Psoas muscle (tissue), 8 donors: ENCODE measurements at places on chromosomes 13 and 19. TPM values are rescaled to one million over a fixed set of nuclear protein-coding genes. Genes with fewer than 3 reads are reported as not detected.

Gene ZNF799
- total RNA-seq: 1.9 TPM

Gene MISP3
- 2.8 TPM for total RNA-seq

Gene CLASRP
- total RNA-seq: 53.9 TPM

DNA sequence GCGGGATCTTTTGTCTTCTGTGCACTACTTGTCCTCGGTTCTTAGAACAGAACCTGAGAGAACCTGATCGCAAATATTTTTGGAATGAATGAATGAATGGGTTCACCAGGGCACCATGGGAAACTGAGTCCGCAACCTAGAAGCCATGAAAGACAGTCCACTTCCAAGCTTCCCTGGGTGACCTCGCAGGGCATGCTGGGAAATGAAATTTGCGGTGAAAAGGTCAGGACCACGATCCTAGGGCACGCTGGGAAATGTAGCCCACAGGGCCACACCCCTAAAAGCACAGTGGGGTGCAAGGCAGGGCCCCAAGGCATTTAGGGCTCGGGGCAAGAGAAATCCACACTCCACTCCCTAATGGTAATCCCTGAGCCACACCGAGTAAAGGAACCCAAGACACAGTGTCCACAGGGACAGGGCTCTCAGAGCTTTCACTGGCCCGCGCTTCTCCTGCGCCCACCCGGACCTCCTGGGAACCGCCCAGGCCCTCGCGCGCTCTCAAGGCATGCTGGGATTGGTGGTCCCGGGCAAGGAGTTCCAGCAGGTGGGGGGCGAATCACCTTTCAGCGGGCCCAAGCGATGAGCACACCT is 1.1 kb upstream of the PPP1R12C start:
- H3K27ac ChIP-seq: peak overlapping the region; percentile 83
- no peaks in the 10 kb centered on the region for H3K36me3 ChIP-seq
- peak; percentile 54 for DNase-seq
- H3K27me3 ChIP-seq: no peaks in the 10 kb centered on the region
- H3K4me3 ChIP-seq: peak overlapping the region; percentile 89
- H3K4me1 ChIP-seq: peaks cover 8% of the 10 kb centered on the region

GRCh38 chr13:85186356-85187045 is 612.7 kb downstream of the SLITRK6 start:
- no peak for DNase-seq
- no peaks in the 10 kb centered on the region for H3K36me3 ChIP-seq
- H3K27me3 ChIP-seq: no peaks in the 10 kb centered on the region
- no peak overlapping the region for H3K4me3 ChIP-seq
- no peak overlapping the region for H3K27ac ChIP-seq
- H3K4me1 ChIP-seq: no peaks in the 10 kb centered on the region

DNA sequence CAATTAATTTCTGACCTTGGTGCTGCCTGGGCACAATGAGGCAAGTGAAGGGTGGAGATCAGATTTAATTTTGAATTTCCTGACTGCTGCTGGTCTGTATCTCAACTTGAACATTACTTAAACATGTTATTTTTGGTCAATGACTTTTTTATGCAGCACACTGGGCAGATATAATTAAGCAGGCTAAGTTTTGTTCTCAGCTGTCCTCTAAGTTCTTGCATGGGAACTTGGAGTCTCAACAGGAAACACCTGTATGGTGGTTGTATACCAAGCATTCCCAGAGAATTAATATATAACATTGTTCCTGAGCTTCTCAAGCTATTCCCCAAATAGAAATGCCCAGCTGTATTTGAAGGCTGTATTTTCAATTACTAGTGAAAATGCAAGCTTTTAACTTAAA is 113.5 kb upstream of the EDNRB start:
- H3K27ac ChIP-seq: no peak overlapping the region
- H3K27me3 ChIP-seq: no peaks in the 10 kb centered on the region
- no peaks in the 10 kb centered on the region for H3K36me3 ChIP-seq
- H3K4me1 ChIP-seq: no peaks in the 10 kb centered on the region
- H3K4me3 ChIP-seq: no peak overlapping the region

DNA sequence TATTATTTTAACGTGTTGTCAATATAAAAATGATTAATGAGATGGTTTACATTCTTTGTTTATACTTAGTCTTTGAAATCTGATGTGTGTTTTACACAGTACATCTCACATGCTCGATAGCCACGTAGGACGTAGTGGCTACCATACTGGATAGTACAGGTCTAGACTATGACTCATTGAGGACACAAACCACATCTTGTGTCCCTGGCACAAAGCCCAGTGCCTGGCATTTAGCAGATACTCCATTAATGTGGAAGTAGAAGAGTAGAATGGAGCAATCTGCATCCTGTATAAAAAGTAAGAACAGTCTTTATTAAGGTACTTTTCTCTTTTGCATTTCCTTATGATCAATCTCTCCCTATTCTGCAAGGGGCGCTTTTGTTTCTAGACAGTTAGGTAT is 49.0 kb upstream of the FRY start:
- no peaks in the 10 kb centered on the region for H3K27me3 ChIP-seq
- peak; percentile 65 for DNase-seq
- no peak overlapping the region for H3K4me3 ChIP-seq
- no peaks in the 10 kb centered on the region for H3K36me3 ChIP-seq
- no peak overlapping the region for H3K27ac ChIP-seq

DNA sequence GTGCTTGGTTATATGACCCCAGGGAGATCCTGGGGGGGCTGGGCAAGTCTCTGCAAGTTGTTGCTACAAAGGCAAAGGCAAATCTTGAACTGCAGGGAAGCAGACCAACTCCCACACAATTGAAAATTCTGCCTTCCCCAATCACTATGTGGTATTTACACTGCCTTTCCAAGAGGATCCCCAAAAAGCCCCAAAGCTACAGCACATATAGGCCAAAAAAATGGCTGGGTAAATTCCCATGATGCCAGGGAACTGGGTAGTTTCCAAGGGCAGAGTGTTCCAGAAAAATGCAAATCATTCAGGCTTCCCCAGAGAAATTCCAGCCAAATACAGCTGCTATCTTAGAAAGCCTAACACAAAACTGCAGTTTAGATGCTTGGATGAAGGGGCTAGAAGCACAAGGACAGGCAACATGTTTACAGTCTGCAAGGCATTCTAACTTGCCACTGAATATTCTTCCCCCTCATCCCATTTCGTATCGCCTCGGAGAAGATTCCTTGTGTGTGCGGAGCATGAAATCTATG is 6.2 kb downstream of the FOXO1 start:
- peak overlapping the region; percentile 7 for H3K4me3 ChIP-seq
- peaks cover 62% of the 10 kb centered on the region for H3K4me1 ChIP-seq
- H3K27me3 ChIP-seq: no peaks in the 10 kb centered on the region

DNA sequence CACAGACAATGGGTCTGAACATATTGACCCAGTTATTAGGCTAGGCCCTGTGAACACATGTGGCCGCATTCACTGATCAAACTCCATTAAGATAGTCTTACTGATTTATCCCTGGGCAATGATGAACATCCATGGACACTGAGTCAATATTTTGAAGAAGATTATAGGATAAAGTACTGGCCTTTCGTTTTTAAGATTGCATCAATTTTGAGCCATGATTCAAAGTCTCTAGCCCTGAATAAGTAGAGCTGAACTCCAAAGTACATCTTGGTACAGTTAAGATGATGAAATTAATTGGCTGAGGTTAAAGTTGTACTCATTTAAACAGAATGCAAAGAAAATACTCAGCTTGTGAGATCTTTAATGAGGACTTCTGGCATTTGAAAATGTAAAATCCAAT is 1581.9 kb downstream of the EFNB2 start:
- no peak overlapping the region for H3K27ac ChIP-seq
- H3K36me3 ChIP-seq: no peaks in the 10 kb centered on the region
- H3K4me1 ChIP-seq: no peaks in the 10 kb centered on the region
- no peaks in the 10 kb centered on the region for H3K27me3 ChIP-seq

GRCh38 chr19:18502638-18503294 is 19.1 kb downstream of the ELL start:
- H3K27ac ChIP-seq: peak overlapping the region; percentile 84
- H3K4me3 ChIP-seq: no peak overlapping the region
- H3K27me3 ChIP-seq: no peaks in the 10 kb centered on the region
- H3K36me3 ChIP-seq: no peaks in the 10 kb centered on the region

DNA sequence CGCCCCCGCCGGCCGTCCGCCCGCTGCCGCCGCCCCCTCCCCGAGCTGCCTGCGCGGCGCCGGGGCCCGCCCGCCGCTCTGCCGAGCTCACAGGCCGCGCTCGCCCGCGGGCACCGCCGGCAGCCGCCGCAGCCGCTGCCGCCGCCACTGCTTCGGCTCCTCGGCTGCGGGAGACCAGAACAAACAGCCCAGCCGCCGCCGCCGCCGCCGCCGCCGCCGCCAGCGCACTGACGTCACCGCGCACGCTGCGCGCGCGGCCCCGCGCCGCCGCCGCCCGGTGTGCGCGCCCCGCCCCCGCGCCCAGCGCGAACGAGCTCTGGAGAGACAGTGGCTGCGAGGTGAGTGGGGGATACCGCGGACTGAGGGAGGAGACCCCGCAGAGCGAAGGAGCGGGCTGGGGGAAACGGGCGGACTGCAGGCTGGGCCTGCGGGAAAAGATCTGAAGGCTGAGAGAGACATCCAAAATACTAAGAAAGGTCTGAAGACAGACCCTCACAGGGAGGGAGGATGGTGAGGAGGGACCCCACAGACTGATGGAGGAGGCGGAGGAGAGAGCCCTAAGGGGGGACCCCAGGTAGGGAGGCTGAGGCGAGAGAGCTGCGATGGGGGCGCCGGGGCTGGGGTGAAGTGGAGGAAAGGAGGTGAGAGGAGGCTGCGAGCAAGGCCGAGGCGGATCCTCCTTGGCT is at the start of gene BRD4:
Gene BRD4 (minus strand): TSS at position 229 of the 686 bp plus-strand sequence. CDS start 59,440 bp downstream, outside the sequence.
- no peaks in the 10 kb centered on the region for H3K36me3 ChIP-seq
- H3K27ac ChIP-seq: peak within 1 kb of the TSS; percentile 91
- H3K4me3 ChIP-seq: peak within 1 kb of the TSS; percentile 85
- H3K4me1 ChIP-seq: peaks cover 69% of the 10 kb centered on the region

DNA sequence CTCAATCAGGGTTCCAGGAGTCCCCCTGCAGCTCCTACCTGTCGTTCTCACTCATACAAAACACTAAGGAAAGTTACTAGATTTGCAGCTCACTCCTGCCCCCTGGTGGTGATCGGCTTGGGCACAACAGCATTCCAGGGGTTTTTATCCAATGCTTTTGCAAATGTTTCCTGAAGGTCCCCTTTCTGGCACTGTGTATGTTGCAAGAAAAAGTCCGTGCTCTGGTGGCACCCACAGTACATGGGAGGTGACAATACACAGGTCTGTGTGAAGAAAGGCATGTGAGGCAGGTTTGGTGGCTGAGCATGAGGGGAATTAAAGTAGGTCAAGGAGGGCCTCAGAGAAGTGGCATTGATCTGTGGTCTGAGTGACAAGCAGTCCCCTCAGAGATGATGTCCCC is 8.6 kb upstream of the TYK2 start:
- H3K36me3 ChIP-seq: peaks cover 4% of the 10 kb centered on the region
- DNase-seq: peak; percentile 87
- no peak overlapping the region for H3K27ac ChIP-seq

DNA sequence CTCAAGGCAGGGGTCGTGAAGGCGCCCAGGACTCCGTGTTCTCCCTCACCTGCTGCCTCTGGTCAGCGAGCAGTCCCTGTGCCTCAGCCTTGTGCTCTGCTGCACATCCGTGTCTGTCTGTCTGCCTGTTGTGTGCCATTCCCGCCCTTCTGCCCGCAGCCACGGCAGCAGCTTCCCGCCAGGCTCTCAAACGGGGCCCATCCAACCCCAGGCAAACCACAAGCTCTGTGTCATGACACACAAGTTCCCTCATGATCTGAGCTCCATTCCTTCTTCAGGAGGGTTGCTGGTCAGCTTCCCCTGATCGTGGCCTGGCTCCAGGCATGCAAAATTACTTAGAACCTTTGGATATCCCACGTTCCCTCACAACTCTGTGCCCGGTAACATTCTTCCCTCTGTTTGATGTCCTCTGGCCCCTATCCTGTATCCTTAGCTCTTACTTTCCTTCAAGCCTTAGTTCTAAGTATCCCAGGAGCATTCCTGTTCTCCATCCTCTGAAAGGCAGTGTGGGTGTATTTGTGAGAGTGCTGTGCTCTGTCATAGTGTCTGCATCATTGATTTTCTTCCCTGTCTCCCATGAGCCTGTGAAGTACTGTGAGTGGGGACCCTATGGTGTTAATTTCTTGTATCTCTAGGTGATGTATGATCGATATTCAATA is 3.2 kb downstream of the GPR183 start:
- no peaks in the 10 kb centered on the region for H3K27me3 ChIP-seq
- H3K36me3 ChIP-seq: peaks cover 7% of the 10 kb centered on the region
- H3K4me1 ChIP-seq: peaks cover 9% of the 10 kb centered on the region
- H3K27ac ChIP-seq: no peak overlapping the region
- no peak overlapping the region for H3K4me3 ChIP-seq

DNA sequence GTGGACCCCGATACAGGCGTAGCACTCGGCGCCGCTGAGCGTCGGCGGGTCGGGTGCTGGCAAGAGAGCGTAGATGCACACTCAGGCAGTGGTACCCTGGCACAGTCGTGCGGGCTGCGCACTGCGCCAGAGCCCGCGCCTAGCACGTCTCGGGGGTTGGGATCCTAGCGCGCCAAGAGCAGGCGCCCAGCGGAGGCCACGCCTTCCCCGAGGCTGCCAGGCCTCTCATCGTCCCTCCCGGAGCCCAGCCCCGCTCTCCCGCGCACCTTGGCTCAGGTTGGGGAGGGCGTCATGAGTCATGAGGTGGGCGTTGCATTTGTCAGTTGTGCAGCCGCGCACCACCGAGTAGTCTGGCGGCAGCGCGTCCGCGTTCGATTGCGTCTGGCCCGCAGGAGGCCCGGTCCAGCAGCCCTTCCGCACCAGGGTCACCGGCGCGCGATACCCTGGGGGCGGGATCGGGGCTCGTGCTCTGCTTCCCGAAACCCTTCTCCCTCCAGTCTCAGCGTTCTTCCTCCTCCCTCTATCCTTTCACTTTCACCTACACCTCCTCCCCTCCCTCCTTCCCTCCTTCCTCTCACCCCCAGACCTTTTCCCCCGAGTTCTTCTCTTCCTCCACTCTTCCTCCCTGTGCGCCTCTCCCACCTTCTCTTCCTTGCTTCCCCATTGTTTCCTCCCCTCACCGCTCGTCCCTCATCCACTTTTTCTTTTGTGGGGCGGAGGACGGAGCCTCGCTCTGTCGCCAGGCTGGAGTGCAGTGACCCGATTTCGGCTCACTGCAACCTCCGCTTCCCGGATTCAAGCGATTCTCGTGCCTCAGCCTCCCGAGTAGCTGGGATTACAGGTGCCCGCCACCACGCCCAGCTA is 3.5 kb downstream of the LYPD5 start:
- no peaks in the 10 kb centered on the region for H3K4me1 ChIP-seq
- peaks cover 2% of the 10 kb centered on the region for H3K36me3 ChIP-seq
- no peaks in the 10 kb centered on the region for H3K27me3 ChIP-seq

GRCh38 chr13:77548095-77548494 is 12.6 kb downstream of the SCEL start:
- DNase-seq: no peak
- no peak overlapping the region for H3K27ac ChIP-seq
- no peaks in the 10 kb centered on the region for H3K4me1 ChIP-seq
- H3K36me3 ChIP-seq: no peaks in the 10 kb centered on the region
- H3K4me3 ChIP-seq: no peak overlapping the region

GRCh38 chr13:33678906-33679657 is 138.9 kb upstream of the RFC3 start:
- peaks cover 18% of the 10 kb centered on the region for H3K4me1 ChIP-seq
- H3K36me3 ChIP-seq: no peaks in the 10 kb centered on the region
- H3K27me3 ChIP-seq: no peaks in the 10 kb centered on the region
- no peak overlapping the region for H3K4me3 ChIP-seq
- peak; percentile 51 for DNase-seq

DNA sequence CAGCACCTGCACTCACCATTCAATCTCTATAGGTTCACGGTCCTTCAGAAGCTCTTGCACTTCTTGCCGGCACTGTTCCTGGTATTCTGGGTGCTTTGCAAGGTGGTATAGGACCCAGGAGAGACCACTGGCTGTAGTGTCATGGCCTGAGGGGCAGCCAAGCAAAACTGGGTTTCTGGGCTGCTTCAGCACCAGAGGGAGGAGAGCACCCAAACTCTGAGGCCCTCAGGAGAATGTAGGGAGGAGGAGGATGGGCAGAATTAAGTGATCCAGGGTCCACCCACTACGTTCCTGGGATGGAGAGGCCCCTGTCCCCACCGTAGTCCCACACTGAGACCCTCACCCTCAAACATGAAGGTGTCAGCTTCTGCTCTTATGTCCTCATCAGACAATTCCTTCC is 12.3 kb downstream of the CYP4F11 start:
- H3K4me3 ChIP-seq: no peak overlapping the region
- H3K4me1 ChIP-seq: no peaks in the 10 kb centered on the region
